Right ventricle myocardium inferior (tissue), 1 donor: ENCODE measurements at places on chromosomes 2 and 18. TPM values are rescaled to one million over a fixed set of nuclear protein-coding genes. Genes with fewer than 3 reads are reported as not detected.

Gene WBP1
- 44.3 TPM for total RNA-seq

- no peak for DNase-seq
These were observed 135.2 kb downstream of the RHBDD1 start for GRCh38 chr2:226971084-226971483.

DNA sequence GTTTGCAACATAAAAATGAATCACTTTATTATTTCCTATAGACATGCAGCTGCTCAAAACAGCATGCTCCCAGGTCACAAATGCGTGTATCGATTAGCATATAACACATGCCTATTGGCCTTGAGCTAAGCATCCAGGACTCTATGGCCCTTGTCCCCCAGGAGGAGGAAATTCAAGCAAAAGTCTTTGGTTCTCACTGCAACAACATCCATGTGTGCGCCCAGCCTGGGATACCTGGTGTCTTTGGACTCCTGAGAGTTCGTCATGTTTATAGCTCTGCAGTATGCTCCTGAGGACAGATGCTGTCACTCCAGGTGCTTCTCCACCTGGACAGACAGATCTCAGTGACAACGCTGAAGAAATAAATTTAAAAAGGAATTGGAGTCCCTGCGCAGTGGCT is 284.6 kb downstream of the PHLPP1 start:
- DNase-seq: no peak

DNA sequence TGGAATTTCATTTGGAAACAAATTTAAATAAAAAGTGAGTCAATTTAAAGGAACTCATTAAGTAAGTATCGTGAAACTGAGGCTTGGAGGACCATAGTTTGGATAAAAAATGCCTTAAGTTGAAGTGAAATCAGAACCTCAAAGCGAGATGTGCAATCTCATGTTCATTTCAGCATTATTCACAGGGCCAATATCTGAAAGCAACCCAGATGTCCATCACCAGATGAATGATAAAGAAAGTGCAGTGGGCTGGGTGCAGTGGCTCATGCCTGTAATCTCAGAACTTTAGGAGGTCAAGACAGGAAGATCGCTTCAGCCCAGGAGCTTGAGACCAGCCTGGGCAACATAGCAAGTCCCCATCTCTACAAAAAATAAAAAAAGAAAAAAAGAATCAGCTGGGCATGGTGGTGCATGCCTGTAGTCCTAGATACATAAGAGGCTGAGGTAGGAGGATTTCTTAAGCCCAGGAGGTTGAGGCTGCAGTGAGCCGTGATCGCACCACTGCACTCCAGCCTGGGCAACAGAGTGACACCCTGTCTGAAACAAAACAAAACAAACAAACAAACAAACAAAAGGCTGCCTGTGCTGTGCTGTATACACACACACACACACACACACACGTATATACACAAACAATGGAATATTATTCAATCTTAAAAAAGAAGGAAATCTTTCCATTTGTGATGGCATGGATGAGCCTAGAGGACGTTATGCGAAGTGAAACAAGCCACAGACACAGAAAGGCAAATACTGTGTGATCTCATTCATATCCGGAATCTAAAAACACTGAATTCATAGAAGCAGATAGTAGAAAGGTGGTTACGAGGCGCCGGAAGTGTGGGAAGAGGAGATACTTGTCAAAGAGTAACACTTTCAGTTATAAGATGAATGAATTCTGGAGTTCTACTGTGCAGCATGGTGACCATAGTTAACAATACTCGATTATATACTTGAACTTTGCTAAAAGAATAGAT is 14.5 kb downstream of the SH3RF3 start:
- no peak for DNase-seq

DNA sequence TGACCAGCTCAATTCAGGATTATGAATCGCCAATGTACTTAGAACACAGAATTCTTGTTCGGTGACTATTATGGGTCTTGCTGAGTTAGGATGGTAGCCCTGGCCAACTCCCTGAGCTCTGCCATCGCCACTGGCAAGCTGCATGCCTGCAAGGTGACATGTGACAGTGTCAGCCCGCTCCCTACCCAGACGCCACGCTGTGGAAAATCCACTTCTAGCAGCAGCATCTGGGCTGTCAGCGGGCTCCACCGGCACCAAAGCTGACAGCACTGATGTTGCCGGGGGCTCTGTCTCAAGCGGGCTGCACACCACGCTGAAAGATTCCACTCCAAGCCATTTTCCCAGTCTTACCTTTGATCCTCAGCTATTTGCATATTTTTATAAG is 100.7 kb downstream of the MYT1L start:
- peak; percentile 67 for DNase-seq
